ENCODE measurements at places on chromosomes 6 and 20.

DNA sequence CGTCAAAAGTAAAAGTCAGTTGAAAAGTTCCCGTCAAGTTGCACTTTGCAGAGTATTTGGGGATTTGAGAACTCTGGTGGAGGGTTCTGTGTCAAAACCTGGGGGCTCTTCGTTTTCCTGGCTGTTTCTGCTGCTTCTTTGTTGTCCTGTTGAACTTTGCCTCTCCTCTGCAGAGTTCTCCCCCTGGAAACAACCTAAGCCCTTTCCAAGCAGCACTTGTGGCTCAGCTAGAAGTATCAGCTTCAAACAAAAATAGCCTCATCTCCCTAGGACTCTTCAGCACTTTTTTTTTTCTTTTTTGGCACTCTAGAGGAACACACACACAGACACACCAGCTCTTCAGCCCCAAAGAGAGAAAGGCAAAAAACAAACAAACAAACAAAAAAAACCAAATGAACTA lies at the start of gene TRDN:
Gene TRDN, minus strand, starts transcription at position 169 of the 400 bp plus-strand sequence. CDS start 175 bp downstream, outside the sequence.
- DNase-seq, result no peak

DNA sequence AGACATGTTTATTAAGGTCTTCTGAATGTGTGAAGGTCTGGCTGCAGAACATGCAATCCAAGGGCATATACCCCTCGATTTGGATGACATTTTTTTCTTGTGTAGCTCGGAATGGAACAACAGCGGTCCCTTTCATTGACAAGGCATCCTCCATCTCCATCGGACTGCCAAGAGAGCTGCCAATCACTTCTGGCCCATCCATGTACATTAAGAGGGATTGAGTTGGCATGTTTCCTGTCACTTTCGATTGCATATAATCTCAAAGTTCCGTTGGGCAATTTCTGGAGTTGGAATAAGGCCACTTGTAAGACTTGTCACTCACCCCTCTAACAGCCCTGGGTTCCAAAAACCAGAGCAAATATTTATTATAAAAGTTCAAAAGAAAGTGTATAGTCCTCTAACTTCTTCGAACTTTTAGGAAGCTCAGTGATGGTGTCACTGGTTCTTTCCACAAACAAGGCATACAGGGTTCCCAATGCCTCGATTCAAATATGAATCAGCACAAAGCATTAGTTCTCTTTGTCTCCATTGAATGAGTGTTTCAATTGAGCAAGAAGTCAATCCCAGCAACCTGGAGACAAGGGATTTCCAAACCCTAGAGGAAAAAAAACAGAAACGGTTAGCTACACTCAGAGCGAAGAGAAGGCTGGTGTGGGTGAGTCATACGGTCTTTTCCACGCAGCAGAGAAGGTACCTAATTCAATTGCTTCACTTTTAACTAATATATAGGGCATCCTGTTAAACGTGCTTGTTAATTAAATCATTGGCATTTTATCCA lies 10.9 kb downstream of the ZNF217 start:
- DNase-seq, result no peak

DNA sequence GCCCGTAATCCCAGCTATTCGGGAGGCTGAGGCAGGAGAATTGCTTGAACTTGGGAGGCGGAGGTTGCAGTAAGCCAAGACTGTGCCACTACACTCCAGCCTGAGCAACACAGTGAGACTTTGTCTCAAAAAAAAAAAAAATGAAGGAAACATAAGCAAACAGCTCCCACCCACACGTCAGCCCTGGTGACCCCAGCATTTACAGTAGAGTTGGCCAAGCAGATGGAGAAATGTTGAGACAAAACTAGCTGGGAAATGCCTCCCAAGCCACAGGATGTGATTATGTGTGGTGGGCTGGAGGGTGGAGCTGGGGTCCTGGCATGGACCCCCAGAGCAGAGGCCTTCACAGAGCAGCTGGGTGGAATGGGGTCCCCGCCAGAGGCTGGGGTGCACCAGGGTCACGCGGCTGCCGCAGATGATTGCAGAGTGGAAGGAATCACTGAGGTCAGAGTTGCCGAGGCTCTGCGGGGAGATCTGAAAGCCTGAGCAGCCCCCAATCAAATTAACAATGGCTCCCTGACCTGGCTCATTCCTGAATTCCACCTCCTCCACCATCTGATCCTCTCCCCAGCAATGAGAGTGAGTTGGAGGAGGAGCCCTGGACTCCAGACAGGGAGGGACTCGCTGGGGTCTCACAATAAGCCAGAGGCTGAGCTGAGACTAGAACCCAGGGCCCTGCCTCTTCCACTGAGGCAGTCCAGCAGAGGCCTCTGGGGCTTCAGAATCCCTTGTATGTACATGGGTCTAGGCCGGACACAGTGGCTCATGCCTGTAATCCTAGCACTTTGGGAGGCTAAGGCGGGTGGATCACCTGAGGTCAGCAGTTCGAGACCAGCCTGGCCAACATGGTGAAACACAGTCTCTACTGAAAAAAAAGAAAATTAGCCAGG lies 34.7 kb upstream of the TGM2 start:
- DNase-seq, result no peak

DNA sequence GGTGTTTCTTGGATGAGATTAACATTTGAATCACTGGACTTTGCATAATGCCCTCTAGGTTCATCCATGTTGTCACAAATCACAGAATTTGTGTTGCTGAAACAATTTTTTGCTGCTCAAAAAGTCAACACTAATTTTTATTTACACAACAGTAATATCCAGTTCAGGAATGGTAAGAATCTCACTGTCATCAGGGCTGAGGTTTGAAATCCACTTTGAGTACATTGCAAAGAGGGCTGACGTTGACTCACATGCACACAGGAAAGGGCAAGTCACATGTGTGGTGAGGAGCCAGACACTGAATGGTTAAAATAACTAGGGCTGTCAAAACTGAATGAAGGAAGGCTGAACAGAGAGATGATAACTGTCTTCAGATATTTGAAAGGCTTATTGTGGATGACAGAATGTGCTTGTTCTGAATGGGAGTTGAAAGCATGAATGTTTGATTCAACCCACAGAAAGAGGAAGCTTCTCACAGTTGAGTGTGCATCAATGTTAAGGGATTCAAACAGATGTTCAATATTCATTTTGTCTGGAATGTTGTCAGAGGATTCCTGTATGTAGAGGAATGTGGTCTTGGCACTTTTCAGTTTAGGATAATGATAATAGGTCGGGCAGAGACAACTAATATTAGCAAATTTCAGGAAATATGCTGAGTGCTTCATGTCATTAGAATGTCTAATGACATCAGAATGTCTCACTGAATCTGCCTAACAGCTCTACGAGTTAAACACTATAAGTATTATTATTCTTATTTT lies 3.6 kb upstream of the ADGRG6 start:
- no peak for DNase-seq

DNA sequence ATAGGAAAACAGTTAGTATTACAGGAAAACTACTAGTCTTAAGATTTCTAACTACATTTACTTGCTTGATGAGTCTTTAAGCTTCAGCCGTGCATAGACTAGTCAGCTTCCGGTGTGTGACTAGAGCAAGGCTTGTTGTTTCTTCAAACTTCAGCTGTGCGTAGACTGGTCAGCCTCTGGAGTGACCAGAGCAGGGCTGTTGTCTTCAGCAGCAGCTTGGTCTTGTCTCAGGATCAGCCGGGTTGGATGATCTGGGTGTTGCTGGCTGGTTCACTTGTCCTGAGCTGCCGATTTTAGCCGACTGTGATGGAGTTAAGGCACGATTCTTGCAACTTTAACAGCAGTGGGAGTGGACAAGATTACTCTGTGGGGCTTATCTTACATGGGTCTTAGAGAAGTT lies 44.7 kb downstream of the HLA-C start:
- no peak for DNase-seq

GRCh38 chr6:34310817-34311216 lies 62.0 kb upstream of the SMIM29 start:
- DNase-seq, result no peak

DNA sequence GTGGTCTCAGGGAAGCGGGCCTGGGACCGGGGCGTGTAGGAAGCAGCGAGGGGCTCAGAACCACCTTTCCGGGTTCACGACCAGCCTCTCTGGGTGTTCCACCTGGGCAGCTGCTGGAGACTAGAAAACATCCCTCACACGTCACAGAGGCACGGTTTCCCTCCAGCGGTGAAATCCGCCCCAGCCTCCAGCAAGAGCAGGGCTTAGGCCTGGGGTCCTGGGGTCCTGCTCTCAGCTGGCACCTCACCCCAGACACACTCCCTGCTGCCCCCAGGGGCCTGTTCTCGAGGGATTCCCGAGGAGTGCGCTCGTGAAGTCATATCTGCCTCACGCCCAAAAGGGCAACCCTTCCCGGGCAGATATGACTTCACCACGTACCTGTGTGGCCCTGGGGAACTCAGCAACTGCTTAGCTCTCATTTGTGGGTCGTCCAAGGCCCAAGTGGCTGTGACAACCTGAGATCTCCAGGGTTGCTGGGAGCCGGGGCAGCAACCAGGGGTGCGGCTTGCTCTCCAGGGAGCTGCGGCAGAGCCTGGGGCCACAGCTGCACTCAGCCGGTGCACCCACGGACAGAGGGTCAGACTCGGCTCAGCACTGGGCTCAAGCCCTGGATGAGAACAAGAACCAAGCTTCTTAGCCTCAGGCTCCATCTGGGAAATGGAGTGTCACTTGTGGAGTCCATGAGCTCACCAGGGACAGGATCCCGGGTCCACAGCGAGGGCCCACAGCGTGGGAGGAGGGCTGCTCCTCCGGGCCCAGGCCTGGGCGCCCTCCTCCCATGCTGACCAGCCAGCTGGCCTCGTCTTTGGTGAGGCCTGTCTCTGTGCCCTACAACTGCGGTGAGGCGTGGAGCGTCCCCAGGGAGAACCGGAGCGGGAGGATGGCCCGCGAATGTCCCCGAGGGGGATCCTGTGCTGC lies 661 bp downstream of the FNDC11 start:
- DNase-seq, result no peak

DNA sequence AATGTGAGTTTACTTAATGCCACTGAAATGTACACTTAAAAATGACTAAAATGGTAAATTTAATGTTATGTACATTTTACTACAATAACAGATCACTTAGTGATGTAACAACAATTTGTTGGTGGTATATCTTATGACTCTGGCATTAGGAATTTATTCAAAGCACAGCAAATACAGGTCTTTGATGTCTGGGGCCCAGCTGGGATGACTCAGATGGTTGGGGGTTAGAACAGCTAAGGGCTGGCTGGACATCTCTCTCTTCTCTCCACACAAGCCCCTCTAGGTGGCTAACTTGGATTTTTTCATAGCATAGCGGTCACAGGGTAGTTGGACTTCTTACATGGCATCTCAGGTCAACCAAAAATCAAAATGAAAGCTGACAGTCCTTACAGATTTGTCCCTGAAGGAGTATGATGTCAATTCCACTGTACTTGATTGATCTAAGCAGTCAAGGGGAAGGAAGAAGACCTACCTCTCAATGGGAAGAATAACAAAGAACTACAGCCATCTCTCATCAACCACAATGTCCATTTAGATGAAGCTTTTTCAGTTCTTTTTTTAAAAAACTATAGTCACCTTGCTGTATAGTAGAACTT lies 37.5 kb upstream of the LCA5 start:
- no peak for DNase-seq

DNA sequence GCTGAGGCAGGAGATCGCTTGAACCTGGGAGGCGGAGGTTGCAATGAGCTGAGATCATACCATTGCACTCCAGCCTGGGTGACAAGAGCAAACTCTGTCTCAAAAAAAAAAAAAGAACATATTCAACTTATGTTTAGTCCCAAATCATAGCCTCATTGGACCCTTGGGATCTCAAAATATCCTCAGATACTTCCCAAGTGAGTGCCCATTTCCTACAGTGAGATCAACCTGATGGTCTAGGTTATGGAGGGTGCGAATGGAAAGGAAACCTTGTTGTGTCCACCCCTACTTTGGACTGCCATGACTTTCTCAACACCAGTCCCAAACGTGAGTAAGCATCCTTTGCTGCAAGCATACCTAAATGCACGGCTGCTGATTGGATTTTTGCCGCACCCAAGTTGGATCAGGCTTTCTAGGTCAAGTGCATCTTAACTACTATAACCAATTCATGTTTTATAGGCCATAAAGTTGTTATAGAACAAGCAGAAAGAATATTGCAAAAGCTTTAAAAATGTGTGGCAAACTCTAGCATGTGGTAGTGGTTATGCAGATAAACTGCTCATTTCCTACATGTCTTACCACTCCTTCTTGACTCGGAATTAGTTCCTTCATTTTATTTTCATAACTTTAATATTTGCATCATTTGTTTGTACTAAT lies 131.2 kb downstream of the PLEKHG1 start:
- DNase-seq, result no peak

GRCh38 chr6:116102873-116103272 lies 2.2 kb downstream of the NT5DC1 start:
- no peak for DNase-seq

DNA sequence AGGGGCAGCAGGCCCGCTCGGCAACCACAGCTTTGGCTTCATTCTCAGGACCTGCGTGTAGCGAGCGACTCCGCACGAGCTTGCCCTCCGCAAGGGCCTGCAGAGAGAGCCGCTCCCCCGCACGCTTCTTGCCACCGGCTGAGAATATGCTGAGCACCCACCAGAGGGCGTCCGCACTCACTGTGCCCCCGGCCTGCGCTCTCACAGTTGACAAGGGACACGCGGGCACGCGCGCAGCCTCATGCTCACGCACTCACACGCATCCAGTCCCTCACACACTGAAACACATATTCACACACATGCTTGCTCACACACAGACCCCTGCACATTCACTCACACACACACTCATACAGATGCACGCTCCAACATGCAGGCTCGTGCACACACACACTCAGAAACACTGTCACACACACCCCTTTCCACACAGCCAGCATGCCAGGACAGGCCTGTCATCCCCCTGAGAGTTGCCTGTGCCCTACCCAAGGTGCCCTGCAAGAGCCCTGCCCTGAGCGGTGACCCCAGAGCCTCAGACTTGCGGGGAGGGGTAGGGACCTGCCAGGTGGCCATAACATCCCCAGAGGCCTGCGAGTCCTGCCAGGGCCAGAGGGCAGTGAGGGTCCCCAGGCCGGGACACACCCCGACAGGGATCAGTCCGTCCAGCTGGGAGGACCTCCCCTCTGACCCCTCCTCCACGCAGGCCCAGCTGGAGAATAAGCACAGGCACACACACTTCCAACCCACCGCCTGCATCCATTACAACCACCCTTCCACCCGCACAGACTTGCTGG lies 174.1 kb downstream of the BMP7 start:
- DNase-seq, result peak; percentile 74
